Left ventricle myocardium inferior (tissue), 1 donor: ENCODE measurements at places on chromosomes 5 and 9. TPM values are rescaled to one million over a fixed set of nuclear protein-coding genes. Genes with fewer than 3 reads are reported as not detected.

Gene EIF4EBP3
- total RNA-seq: 13.1 TPM

DNA sequence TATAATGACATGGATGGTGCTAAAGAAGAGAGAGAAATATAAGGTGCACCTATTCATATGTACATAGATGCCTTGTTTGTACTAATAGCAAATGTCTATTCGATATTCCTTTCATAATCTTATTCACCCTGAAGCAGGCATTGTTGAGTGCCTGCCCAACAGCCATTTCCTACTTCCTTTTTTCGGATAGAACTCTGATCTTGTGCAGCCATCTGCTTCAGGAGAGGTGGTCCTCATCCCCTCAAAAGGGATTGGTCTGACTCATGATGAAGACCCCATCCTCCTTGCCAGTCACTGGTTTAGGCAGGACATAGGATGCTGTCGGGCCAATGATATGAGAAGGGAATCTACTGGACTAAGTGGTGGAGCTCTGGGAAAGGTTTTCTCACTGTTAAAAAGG lies 8.4 kb upstream of the RANBP3L start:
- H3K27me3 ChIP-seq: no peaks in the 10 kb centered on the region
- H3K4me3 ChIP-seq: no peak overlapping the region
- peaks cover 7% of the 10 kb centered on the region for H3K4me1 ChIP-seq
- DNase-seq: no peak
- H3K27ac ChIP-seq: no peak overlapping the region

GRCh38 chr5:40838086-40838485 lies 3.1 kb upstream of the RPL37 start:
- DNase-seq: no peak
- no peak overlapping the region for H3K27ac ChIP-seq
- no peak overlapping the region for H3K4me3 ChIP-seq
- peaks cover 9% of the 10 kb centered on the region for H3K36me3 ChIP-seq
- H3K27me3 ChIP-seq: no peaks in the 10 kb centered on the region

- no peaks in the 10 kb centered on the region for H3K27me3 ChIP-seq
Measured at GRCh38 chr9:15079989-15080388, 169.8 kb upstream of the FREM1 start.

DNA sequence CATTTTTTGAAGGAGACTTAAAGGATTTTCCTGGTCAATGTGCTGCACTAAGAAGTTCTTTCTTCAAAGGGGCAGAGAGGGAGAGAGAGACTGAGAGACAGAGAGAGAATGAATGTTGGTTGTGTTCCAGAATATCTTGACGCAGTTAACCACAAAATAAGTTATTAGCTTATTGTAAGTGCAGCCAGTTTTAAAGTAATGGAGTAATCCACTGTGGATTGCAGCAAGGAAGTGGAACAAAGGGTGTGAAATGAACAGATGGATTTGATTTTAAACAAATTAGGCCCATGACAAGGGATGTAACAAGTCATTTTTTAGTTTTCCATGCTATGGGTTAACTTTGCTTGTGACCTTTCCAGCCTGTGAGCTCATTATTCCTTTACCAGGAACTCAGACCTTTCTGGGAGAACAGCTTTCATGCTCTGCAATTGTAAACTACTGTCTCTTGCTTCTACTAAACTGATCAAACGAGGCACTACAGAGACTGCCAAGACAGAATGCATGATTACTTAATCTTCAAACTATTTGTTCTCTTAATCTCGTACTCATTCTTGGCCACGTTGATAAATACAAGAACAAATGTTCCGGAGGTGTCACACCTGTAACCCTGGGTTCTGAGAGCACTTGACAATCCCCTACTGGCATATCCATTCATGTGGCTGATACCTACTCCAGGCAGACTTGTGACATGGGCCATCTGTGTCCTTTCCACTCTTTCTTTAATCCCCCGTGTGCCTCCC lies 131.1 kb downstream of the TLE1 start:
- no peak for DNase-seq
- peak overlapping the region; percentile 45 for H3K27ac ChIP-seq
- H3K36me3 ChIP-seq: no peaks in the 10 kb centered on the region
- peaks cover 5% of the 10 kb centered on the region for H3K27me3 ChIP-seq
- peaks cover 26% of the 10 kb centered on the region for H3K4me1 ChIP-seq

DNA sequence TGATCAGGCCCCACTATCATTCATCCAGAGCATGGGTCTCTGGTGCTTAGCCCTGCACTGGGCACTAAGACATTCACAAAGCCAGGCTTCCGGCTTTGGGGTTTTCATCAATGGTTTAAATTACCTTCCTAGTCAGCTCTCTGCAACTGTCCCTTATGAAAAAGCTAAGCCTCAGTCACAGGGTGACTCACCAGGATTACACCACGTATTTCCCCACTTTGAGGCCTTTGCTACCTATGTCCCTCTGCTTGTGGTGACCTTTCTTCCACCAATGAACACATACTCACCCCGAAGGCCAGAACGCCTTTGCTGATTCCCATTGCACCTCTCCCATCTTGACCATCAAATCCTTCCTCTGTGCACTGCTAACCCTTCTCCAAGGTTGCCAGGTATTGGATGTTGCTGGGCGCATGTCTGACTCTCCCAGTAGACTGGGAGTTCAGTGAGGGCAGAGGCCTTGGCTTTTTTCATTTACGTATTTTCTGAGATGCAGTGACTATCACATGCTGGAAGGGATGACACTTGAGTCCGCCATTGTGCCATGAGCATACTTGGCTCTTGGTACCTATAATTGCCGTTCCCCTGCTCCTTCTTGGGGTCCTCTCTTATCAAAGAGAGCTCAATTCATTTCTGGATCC lies 58.7 kb upstream of the TNFSF8 start:
- no peak overlapping the region for H3K27ac ChIP-seq
- no peak overlapping the region for H3K4me3 ChIP-seq
- no peaks in the 10 kb centered on the region for H3K36me3 ChIP-seq
- H3K4me1 ChIP-seq: no peaks in the 10 kb centered on the region
- no peak for DNase-seq

DNA sequence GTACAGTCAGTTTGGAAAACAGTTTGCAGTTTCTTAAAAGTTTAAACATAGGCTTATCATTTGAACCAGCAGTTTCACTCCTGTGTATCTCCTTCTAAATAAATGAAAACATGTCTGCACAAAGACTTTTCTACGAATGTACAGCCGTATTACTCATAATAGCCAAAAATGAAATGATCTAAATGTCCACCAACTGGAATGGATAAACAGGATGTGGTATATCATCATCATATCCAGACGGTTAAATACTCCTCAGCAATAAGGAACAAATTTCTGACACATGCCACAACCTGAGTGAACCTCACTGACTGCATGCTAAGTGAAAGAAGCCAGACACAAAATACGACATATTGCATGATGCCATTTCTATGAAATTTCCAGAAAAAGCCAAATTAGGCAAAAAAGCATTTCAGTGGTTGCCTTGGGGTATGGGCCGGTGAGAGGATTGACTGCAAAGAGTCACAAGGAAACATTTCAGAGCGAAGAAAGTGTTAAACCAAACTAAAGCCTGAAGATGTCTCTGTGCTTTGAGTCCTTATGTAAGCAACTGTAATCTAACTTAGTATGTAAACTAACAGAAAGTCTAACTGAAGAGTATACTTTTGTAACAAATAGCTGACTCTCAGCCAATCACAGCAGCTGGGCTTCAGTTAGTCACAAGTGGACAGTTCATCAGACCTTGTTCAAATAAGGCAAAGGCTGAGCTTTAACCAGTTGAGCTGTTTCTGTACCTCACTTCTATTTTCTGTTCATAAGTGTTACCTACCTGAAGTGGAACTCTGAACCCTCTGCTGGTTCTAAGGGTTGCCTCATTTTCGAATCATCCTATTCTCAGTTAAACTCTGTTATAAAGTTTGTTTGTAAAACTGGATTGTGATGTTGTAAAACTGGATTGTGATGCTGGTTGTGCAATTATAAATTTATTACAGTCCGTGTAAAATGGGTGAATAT lies 65.2 kb downstream of the TRIO start:
- peaks cover 90% of the 10 kb centered on the region for H3K4me1 ChIP-seq
- no peaks in the 10 kb centered on the region for H3K36me3 ChIP-seq
- no peak overlapping the region for H3K27ac ChIP-seq
- H3K27me3 ChIP-seq: no peaks in the 10 kb centered on the region
- no peak for DNase-seq
- H3K4me3 ChIP-seq: no peak overlapping the region
